ENCODE measurements at places on chromosomes 12 and 14.
A peak's percentile ranks its signal among the peaks of the same experiment; 100 is the strongest.

DNA sequence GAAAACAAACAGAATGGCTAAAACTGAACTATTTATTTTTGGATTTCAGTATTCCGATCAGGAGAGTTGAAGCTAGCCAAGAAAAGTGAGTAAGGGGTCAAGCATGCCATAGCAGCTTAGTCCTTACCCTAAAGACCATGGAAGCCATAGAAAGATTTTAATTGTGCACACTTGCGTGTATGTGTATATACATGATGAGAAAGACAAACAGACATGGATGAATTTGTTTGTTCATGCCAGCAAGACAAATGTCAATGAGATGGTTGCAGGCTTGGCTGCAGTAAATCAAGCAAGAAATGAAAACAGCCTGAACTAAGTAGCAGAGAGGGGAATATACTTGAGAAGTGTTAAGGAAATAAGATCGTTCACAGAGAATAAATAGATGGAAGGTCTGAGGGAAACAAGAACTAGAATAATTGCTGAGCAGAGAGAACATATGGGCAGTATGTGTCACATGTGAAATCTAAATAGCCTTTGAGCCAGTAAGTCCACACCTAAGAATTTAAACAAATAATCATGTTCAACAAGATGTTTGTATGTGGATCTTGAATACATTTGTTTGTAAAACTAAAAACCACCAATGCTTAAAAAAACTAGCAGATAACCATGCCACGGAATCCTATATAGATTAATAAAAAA, 14.8 kb downstream of the SNW1 start:
- no peak for DNase-seq

DNA sequence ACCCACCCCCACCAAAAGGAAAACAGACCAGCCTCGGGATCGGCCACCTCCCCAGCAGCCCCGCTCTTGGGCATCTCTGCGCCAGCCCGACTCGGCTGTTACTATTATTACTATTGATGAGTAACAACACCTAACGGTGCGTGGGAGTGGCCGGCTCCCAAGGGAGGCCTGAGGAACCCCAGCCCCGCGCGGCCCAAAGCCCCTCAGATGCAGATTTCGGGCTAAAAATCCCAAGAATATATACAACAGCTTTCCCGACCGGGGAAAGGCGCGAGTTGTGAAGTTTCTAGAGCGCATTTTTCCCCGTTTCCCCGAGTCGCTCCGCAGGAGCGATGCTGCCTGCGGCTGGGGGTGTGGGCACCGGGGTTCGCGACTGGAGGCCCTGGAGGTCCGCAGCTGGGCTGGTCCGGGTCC, 565 bp downstream of the NT5DC3 start:
- peak; percentile 31 for DNase-seq

GRCh38 chr14:74400031-74400685, 25.9 kb downstream of the SYNDIG1L start:
- DNase-seq: no peak

GRCh38 chr14:78848234-78848820, 678.2 kb downstream of the NRXN3 start:
- no peak for DNase-seq

GRCh38 chr12:9991876-9992275, 7.0 kb downstream of the CLEC1B start:
- DNase-seq: no peak

DNA sequence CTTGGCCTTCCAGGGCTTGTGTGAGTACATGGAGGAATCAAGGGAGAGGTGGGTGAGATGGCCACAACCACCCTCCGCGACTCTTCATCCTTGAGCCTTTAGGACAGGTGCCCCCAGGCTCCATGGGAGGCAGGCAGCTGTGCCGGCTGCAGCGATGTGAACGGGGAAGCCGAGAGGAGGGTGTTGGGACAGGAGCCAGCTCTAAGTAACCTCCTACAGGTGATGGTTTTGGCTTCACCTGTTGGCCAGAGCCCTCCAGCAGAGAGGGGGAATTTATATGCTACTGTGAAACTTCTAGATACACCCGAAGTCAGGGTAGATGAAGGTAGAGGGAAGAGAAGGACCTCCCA, 132.2 kb upstream of the HIF1A start:
- no peak for DNase-seq

GRCh38 chr12:89373763-89374572, 21.7 kb upstream of the DUSP6 start:
- no peak for DNase-seq

DNA sequence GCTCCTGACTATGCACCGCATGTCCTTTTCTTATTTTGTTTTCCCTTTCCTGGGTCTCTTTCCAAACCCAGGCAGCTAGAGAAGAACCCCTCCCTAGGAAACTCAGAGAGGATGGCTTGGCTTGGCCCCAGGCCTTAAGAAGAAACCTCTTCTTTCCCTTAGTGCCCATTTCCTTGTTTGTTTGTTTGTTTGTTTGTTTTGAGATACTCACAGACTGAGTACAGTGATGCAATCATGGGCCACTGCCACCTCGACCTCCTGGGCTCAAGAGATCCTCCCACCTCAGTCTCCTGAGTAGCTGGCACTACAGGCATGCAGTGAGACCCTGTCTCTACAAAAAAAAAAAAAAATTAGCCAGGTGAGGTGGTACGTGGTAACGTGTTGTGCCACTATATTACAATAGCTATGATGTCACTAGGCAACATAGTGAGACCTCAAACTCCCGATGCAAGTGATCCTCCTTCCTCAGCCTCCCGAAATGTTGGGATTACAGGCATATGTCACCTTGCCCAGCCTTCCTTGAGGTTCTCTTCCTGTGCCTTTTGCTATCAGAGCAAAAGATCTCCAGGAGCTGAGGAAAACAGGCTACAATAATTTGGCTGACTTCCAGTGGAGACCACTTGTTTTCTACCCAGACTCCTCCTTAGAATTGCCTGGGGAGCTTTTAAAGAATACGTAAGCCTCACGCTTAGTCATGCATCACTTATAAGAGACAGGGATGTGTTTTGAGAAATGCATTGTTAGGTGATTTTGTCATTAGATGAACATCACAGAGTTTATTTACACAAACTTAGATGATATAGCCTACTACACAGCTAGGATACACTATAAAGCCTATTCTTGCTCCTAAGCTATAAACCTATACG, 34.5 kb upstream of the LGALS3 start:
- DNase-seq: no peak

DNA sequence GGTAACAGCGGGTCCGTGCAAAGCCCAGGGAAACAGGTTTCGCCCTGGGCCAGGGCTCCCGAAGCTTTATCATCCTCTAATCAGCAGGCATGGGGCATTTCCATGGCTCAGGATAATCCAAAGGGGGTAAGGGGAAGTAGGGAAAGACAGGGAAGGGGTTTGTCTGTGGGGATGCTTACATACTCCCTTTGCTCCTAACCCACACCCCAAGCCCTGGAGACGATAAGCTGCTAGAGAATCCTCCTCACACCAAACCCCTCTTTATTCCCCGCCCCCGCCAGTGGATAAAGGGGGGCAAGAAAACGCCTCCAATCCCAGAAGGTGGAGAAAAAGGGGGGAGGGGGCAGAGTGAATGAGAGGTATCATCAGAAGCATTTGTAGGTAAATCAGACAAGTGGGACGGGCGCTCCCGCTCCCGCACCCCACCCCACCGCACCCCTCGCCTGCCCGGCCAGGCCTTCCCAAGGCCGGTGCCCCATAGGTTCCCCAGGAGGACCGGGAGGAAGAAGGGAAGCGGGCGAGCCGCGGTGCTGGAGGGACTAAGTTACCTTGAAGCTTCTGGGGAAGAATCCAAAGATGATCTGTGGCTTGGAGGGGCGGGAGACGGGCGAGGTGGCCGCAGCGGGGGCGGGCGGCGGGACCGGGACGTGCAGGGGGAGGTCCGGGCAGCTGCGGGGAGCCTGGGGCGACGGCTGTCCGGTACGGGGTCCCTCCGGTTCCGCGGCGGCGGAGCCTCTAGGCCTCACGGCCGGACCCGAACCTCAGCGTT, 762 bp downstream of the PPP2R5E start:
- no peak for DNase-seq

- no peak for DNase-seq
Observed at GRCh38 chr12:113722747-113723146, 243.4 kb downstream of the RBM19 start.

GRCh38 chr14:84465880-84466279, 1064.1 kb upstream of the FLRT2 start:
- DNase-seq: no peak

Data from stimulated activated CD4-positive, alpha-beta T cell treated with anti-CD3 and anti-CD28 coated beads, Interleukin-15, amount 100 ng/mL, for 48 hours (primary cell).